T-helper 2 cell (primary cell): ENCODE measurements at places on chromosomes 5 and 9.

DNA sequence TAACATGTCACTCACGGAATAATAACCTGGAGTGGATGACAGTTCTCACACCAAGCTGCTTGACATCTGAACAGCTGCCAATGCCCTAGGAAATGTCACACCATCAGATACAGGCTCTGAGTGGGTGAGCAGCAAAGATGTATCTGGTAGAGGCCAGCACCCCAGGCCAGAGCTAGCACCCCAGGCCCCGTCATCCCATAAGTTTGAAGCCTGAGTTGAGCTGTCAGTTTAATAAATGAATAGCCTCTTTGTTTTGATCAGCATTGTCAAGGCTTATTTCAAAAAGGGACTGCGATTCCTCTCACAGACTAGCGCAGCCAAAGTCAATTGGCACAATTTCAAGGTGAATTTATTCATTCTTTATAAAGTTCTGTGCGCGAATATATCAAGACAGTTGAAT is 1327.1 kb downstream of the MAT2B start:
- DNase-seq = no peak

- no peak for DNase-seq
These were observed 16.7 kb downstream of the P4HA2 start for GRCh38 chr5:132210944-132211343.

GRCh38 chr9:88218726-88219125 is 80.5 kb upstream of the SPATA31C2 start:
- no peak for DNase-seq

DNA sequence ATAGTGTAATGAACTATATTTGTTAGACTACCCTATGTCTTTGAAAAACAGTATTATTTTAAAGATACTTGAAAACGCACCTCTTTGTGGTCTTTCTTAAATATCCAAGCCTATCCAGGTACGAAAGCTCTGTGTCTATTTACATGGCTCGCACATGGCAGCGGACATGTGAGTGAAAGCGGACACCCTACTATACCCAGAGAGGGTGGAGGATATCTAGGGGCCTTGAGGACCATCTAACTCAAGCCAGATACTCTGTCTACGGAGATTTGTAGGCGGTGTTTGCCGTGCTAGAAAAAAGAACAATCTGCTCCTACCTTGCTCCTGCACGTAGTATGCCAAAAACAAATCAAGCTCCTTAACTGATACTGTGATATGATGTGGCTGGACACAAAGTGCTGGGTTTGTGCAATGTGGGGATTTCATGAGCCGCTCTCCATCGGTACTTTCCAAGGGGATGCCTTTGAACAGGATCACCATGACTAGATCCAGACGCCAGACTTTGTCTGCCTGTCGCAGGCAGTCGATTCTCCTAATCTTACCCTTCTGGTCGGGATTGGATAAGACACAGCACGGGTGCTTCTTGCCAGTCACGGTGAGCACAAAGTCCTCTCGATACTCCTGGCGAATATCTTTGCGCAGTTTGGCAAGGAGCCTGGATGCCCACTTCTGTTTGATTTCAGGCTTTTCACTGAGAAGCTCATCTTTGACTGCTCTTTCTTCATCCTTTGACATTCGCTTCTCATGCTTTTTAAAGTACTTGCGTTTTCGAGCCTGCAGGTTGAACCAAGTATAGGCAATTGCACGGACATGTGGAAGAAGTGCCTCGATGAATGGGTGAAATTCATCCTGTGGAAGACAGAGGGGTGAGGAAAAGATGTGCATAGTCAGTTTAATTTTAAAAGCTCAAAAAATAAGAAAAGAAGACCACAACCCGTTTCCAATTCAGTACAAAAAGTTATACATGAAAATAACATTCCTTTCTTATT is 7.0 kb downstream of the NFIB start:
- DNase-seq = no peak

- DNase-seq = no peak
These were observed 232.6 kb downstream of the BNC2 start for GRCh38 chr9:16637911-16638310.

- DNase-seq = no peak
These were observed 88.6 kb downstream of the KCNN2 start for GRCh38 chr5:114450437-114450836.

DNA sequence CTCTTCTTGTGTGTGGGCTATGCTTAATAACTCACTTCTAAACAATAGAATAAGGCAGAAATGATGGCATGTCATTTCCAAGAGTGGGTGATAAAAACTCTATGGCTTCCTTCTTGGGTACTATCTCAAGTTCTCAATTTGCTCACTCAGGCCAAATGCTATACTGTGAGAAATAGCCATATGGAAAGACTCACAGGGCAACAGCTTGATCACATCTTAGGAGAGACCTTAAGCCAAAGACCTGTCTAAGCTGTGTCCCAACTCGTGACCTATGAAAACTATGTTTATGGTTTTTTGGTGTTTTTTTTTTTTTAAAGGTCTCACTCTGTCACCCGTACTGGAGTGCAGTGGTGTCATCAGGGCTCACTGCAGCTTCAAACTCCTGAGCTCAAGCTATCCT is 2.1 kb upstream of the UIMC1 start:
- DNase-seq = no peak

GRCh38 chr5:90421136-90421535 is 11.6 kb upstream of the CETN3 start:
- DNase-seq = no peak

GRCh38 chr9:131193051-131193450 is 67.7 kb downstream of the NUP214 start:
- DNase-seq = no peak

- no peak for DNase-seq
These were observed 108.5 kb downstream of the FEM1C start for GRCh38 chr5:115435778-115436712.

- no peak for DNase-seq
These were observed 66.6 kb downstream of the SH3TC2 start for GRCh38 chr5:148996270-148996669.

GRCh38 chr9:91911657-91912056 is 38.4 kb downstream of the ROR2 start:
- no peak for DNase-seq

DNA sequence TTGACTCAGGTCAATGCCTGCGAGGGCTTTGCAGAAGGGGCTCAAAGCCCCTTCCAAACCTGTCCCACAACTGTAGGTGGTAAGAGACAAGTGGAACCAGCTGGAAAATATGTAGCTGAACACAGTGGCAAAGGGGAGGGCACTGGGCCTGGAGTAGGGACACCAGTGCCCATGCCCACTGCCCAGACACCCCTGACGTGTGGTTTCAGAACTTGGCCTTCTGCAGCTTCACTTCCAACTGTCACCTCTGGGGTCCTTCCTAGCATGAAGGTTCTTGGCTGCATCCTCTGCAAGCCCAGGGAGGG is 233.1 kb upstream of the IRX1 start:
- DNase-seq = no peak

DNA sequence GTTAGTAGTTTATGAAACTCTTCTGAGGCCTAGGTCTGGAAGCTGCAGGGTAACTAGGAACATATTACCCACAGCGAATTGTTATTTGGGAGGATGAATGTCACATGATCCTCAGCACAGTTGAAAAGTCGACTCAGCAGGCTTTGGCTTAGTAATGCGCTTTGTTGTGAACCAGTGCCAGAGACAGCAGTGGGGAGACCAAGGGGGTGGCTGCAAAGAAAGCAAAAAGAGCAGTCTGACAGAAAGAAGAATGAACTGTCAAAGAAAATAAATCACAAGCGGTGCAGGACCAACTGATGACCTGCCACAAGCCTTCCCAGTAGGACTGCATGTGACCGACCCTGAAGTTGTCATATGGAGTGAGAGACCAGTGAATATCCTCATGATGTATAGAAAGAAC is 170.0 kb downstream of the CCDC171 start:
- DNase-seq = no peak

DNA sequence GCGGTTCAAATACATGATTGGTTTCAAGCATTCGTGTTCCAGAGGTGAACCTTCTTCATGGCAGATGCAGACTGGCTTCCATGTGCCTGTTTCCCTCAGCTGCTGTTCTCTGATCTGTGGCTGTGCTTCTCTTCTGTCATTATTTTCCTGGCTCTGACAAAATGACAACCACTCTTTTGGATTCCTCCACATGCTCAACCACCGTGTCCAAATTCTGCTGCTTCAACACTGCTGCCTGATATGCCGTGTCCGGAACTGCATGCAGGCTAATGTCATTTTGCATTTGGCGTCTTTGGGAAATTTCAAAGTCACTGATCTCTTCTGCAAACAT is 368.7 kb upstream of the ZNF608 start:
- no peak for DNase-seq

- DNase-seq = no peak
These were observed 52.9 kb upstream of the ASS1 start for GRCh38 chr9:130391866-130392265.

GRCh38 chr9:15268317-15268716 is 38.7 kb downstream of the TTC39B start:
- DNase-seq = no peak

DNA sequence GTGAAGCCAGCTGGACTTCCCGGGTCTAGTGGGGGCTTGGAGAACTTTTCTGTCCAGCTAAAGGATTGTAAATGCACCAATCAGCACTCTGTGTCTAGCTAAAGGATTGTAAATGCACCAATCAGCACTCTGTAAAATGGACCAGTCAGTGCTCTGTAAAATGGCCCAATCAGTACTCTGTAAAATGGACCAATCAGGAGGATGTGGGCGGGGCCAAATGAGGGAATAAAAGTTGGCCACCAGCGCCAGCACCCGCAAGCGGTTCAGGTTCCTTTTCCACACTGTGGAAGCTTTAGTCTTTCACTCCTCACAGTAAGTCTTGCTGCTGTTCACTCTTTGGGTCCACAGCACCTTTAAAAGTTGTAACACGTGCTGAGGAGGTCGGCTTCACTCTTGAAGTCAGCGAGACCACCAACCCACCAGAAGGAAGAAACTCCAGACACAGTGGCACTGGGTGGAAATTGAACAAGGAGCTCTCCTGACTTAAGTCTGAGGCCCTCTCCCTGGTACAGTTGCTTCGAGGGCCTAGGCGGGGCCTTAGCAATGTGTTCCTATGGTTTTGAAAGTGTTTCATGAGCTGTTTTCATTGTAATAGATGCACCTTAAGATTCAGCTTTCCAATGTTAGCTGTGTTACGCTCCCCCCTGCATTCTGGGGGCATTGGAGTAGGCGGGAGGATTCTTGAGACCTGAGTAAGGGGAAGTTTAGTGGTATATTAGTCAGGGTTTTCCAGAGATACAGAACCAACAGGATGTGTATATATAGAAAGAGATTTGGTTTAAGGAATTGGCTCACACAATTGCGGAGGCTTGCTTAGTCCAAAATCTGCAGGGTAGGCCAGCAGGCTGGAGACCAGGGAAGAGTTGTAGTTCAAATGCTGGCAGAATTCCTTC is 21.5 kb upstream of the MYO10 start:
- DNase-seq = no peak

DNA sequence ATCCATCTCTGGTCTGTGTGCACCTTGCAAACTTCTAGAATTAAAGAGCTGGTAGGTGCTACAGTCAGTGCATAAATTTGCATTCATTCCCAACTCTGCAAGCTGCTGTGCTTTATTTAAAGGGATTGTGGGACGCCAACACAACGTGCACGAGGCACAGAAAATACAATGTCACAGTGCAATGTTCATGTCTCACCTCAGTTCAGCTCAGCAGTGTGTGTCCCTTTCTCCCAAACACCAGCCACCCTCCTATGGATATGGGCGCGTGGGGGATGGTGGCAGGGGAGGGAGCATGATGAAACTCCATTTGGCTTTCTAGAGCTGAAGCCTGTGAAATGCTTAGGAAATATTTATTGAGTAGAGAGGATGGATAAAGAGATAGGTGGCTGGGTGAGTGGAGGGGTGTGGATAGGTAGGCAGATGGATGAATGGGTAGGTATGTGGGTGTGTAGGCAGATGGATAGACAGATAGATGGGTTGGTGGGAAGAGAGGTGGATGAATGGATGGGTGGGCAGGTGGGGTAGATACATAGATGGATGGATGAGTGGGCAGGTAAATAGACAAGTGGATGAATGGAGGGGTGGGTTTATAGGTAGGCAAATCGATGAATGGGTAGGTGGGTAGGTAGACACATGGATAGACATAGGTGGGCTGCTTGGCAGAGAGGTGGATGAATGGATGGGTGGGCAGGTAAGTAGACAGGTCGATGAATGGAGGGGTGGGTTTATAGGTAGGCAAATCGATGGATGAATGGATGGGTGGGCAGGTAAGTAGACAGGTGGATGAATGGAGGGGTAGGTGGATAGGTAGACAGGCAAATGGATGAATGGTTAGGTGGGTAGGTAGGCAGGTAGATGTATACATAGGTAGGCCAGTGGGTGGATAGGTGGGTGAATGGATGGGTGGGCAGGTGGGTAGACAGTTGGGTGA is 92.7 kb upstream of the FCN2 start:
- no peak for DNase-seq

GRCh38 chr5:171989946-171990712 is 16.3 kb downstream of the FBXW11 start:
- no peak for DNase-seq

GRCh38 chr9:96084331-96084734 is 208.8 kb downstream of the ERCC6L2 start:
- DNase-seq = no peak

DNA sequence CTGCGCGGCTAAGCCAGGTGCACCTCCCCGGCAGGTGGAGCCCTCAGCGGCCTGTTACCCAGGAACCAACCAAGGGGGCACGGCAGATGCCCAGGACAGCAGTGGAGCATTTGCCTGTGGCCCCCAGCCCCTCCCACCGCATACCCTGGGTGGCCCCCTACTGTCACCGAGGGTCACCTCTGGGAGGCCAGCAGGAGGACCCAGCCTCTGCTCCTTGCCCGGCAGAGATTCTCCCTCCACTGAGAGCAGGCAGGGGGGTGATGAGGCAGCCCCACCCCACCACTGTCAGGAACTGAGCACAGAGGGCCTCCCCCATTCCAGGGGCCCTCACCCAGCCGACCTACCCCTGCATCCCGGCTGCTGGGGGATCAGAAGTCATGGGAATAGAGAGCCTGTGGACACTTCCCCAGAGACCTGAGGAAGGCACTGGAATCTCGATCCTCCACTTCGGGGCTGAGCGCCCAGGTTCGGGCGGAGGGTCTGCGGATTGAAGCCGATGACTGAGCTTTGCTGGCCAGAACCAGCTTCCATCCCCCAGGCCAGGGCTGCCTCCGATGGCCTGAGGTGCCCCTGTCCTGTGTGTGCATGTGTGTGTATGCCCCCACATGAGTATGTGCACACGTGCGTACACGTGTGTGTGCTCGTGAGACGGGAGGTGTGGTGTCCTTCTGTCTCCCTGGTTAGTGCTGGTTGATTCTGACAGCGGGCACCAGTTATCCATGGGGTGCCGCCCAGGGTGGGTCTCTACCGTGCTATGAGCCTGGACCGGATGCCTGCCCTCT is at the start of gene QRFP:
TSS of gene QRFP (minus strand) at position 580 of the 782 bp plus-strand sequence. CDS start 2,974 bp downstream, outside the sequence.
- DNase-seq = no peak

- DNase-seq = peak; percentile 9
These were observed 3.7 kb upstream of the PAPPA start for GRCh38 chr9:116149844-116150243.

GRCh38 chr5:4082966-4083564 is 487.4 kb downstream of the IRX1 start:
- no peak for DNase-seq
